ENCODE measurements at places on chromosomes 7 and 10.

DNA sequence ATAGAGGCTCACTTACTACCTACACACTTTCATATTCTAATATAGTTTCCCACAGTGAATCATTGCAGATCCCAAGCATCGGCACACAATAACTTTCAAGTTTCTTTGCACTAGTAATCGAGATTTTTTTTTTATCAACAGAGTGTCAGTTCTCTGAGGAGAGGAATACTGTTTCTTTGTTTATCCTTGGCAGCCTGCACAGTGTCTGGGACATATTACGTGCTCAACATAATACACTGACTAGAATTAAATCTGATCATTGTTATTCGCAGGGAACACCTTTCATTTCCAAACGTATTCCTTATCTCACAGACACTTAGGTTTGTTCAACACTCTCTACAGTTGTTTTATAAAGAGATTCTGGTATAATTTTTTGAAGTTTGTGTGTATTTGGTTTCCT lies 95.3 kb downstream of the CACNA2D1 start:
- DNase-seq = no peak

DNA sequence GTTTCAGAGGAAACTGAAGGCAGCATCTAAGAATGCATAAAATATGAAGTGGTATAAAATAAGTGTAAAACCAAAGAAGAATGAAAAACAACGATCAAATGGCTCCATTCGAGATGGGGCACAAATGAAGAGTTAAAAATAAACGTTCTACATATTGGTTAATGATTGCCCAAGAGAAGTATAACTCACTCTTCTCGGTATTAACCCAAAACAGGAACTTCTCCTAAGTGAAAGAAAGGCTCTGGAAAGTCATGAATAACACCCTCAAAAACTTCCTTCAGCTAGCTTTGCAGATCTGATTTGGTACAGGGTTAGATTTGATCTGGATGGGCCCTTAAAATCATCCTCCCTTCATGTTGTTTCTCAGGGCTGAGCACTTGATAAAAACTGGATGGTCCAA lies 94.3 kb upstream of the ADO start:
- DNase-seq = no peak

- DNase-seq = no peak
Measured at GRCh38 chr10:24000271-24000813, 208.6 kb upstream of the KIAA1217 start.

DNA sequence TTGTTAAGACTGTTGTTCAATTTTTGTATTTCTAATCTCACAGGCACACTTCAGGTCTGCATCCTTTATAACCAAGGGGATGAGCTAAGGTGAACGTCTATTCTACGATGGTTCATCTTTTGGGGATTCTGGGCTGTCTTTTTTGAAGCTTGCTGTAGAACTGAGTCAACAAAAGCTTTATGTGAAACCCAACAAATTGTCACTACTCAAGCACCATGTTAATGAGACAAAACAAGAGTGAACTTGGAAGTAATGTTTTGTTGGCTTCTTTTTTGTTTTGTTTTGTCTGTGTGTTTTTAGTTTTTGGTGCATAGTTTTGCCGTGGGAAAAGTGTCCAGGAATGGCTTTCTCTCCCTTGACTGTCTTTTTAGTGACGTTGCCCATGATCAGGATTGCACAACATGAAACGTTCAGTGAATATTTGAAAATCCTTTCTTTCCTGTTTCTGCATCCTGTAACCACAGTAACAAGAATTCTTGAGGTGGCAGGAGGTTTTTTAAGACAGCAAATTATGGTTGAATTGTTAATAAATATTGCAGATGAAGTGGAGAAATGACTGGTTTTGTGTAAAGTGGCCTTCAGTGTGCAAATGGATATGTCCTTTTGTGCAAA lies 65.6 kb downstream of the WIPF3 start:
- no peak for DNase-seq

DNA sequence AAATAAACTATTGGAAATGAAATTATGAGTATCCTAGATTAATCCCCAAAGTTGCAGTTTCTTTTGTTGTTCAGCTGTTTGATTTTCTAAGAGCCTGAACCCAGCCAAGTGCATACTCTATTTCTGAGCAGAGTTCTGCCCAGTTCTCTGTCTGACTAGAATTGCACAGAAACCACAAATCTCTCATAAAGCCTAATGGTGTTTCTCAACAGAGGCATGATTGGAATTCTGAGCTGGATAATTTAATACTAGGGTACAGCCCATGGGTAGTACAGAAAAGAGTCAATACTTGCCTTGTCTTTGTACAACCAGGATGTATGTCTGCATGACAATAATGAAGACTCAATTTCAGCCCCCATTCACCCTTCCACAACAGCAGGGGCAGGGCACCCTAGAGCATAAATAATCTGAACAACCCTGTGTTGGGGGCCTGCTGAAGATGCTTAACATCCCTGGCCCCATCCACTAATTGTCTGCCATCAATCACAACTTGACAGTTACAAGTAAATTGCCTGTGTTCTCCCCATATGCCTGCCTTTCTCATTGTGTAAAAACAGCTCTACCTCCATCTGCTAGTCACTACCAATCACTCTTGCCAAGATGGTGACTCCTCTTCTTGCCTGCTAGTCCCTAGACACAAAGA lies 114.4 kb downstream of the NPSR1 start:
- no peak for DNase-seq

- no peak for DNase-seq
Measured at GRCh38 chr7:47480576-47481538, 101.1 kb downstream of the TNS3 start.

GRCh38 chr7:121187222-121187621 lies 141.6 kb upstream of the WNT16 start:
- no peak for DNase-seq

- no peak for DNase-seq
Measured at GRCh38 chr10:7475046-7475911, 64.4 kb upstream of the SFMBT2 start.

GRCh38 chr7:153835712-153836265 lies 216.4 kb upstream of the DPP6 start:
- DNase-seq = no peak

DNA sequence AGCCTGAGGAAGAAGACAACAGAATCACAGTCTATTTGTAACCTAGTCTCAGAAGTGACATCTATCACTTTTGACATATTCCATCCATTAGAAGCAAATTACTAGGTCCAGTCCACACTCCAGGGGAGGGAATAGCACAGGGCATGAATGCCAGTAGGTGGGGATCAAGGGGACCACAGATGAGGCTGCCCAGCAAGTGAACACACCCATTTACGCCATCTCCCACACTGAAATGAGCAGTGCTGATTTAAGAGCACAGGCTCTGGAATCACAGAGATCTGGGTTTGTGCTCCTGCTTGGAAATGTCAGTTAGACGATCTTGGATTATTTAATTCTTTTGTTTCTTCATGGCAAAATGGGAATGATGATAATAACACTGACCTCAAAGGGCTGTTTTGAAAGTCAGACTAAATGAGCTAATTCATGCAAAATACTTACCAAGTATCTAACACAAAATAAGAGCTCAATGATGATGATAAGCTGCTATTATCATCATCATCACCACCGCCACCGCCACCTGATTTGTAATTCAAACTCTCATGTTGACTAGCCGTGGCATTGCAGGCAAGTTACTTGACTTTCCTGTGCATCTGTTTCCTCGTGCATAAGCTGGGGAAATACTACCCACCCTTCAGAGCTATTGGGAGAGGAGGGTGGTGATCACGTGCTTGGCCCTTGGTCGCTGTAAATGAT lies 138.9 kb upstream of the KLF14 start:
- no peak for DNase-seq

DNA sequence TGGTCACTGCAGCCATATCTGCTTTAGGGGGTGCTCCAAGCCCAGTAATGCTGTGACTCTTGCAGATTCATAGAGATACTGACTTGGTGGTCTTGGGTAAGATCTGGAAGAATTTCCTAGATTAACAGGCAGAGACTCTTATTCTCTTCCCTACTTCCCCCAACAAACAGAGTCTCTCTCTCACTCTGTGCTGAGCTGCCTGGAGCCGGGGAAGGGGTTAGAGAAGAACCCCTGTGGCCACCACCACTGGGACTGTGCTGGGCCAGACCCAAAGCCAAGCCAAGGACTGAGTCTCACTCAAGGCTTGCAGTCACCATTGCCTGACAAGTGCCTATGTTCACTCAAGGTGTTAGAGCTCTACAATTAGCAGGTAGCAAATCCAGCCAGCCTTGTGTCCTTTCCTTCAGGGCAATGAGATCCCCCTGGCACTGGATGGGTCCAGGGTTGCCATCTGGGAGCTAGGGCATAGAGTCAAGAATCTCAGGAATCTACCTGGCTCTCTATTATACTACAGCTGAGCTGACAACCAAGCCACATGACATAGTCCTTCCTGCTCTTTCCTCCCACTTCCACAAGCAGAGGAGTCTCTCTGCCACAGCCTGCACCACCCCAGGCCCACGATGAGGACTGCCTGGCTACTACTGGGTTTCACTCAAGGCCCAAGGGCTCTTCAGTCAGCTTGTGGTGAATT lies 41.4 kb upstream of the TECTB start:
- DNase-seq = no peak

GRCh38 chr7:115478426-115478825 lies 552.1 kb downstream of the TFEC start:
- no peak for DNase-seq

- peak; percentile 98 for DNase-seq
Measured at GRCh38 chr7:94183289-94183749, 179.2 kb upstream of the BET1 start.

- no peak for DNase-seq
Measured at GRCh38 chr10:1414893-1415292, 322.4 kb downstream of the ADARB2 start.

GRCh38 chr7:15279640-15280039 lies 282.2 kb downstream of the AGMO start:
- no peak for DNase-seq

DNA sequence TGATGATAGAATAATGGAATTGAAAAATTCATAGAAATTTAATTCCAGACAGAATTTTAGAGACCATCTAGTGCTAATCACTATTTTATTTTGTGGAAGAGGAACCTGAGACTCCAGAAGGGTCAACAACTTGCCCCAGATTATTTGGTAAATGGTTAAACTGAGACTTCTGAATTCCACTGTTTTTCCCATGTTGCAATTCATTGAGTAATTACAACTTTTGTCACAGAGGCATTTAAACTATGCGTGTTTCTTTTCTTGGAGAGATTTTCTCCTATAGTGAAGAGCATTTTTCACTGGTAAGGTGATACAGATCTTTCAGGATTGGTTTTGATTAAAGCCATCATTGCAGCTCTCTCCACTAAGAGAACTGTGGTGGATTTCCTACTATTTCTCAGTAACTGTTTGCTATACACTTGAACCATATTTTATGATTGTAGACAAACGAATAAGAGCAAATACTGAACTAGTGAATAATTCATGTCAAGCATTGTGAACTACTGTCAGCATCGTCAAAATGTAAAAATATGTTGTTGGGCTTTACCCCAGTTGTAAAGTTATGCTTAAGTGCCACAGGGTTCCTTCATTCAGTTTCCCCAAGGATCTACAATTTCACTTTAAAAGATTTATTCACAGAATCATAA lies 26.5 kb downstream of the LRGUK start:
- no peak for DNase-seq

DNA sequence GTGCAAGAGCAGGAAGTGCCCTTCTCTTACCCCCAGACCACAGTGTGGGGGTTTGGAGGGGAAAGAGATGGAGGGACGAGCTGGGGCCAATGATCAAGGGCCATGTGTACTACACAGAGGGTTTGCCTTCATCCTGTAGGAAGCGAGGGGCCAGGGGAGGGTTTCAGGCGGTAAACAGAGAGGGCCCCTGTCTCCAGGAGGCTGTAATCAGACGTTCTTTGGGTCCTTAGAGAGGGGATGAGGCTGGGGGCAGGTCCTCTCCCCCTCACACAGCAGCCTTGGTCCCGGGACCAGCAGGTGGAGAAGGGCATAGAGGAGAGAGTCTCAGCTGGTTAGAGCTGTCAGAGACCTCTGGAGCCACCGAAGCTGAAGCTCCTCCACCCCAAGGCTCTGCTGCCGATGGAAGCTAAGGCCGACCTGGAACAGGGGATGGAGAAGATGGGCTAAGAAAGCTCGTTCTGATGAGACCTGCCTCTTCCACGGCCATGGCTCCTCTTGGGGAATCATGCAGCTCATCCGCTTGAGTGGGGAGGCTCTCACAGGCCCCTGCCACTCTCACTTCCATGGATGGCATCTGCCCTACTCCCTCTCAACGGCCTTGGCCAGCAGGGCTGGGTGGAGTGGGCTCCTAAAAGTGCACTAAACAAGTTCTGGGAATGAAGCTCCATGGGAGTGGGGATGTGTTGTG lies 3.5 kb downstream of the LOXL4 start:
- DNase-seq = no peak

DNA sequence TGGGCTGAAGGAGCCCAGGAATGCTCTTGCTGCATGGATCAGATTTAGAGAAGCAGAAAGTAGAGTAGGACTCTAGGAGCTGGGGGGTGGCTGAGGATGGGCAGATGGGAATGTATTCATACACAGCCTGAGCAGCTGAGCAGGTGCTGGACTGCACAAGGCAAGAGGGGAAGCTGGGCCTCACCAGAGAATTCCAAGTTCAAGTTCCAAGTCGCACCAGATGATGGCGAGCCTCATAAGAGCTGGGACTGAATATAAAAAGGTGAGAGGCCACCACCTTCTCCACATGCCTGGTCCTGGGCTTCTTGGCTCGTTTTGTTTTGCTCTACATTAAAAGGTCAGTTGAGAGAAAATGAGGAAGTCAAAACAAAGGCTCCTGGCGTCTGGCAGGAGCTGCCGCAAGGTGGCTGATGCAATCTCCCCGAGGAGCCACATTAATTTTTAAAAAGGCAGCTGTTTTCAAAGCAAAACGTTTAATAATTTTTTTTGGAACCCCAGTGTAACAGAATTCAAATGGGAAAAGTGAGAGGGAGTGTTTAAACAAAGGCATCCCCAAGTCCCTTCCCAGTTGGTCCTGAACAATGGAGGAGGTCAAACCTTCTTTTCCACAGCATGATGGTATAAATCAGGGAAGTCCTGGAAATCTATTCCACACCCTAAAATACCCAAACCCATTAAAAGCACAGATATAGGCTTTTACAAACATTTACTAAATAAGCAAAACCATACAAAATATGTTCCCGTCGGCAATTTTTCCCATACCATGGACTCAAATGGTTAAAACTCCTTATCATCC lies 9.5 kb downstream of the CYREN start:
- no peak for DNase-seq

DNA sequence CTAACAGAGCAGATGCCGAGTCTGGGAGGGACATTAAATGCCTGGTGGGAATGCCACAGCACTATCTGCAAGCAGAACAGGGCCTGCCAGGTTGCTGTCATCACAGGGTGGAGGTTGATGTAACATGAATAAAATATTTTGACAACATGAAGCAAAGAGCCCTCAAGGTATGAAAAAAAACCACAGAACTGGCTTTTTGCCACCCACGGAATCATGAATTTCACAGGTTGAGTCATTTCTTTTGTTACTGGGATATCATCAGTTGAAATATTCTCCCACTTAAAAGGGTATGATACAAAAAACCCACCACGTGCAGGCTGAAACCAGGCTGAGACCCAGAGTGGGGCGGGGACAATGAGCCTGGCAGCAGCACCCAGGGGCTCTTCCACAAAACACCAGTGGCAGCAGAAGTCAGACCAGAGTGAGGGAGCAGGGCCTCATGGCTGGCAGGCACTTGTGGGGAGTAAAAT lies 220.1 kb downstream of the TNS3 start:
- peak; percentile 49 for DNase-seq
